ENCODE measurements at places on chromosomes 11 and 22.
A peak's percentile ranks its signal among the peaks of the same experiment; 100 is the strongest.

GRCh38 chr11:6406370-6406769, 12.5 kb downstream of the APBB1 start:
- no peak for DNase-seq

DNA sequence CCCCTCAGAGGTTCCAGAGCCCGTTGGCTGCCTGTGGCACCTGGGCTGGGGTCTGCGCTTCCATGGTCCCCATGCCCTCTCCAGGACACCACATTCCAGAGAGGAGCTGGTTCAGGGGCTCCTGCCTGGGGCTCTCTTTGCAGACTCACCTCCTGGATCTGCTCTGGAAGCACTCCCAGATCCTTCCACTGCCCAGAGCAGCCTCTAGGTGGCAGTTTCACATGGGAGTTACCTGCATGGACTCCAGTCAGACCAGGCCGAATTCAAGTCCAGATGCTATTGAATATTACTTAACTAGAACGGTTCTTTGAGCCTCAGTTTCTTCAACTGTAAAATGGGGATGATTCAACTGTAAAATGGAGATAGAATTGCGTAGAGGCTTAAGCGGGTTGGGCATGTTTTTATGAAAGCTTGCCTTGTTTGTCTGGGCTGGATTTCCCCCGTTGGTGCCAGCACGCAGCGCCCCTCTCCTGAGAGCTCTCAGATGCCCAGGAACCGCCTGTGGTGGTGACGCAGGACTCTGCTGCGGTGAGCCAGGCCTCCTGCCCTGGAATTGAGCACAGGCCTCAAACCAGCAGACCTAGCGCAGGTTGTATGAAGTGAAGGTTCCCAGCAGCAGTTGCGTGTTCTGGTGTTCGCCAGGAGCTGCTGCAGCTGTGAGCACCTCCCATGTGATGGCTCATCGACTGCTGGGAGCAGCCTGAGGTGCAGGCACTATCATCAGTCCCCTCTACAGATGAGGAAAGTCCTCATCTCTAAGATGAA, 44.2 kb downstream of the LMO1 start:
- DNase-seq = peak; percentile 20

DNA sequence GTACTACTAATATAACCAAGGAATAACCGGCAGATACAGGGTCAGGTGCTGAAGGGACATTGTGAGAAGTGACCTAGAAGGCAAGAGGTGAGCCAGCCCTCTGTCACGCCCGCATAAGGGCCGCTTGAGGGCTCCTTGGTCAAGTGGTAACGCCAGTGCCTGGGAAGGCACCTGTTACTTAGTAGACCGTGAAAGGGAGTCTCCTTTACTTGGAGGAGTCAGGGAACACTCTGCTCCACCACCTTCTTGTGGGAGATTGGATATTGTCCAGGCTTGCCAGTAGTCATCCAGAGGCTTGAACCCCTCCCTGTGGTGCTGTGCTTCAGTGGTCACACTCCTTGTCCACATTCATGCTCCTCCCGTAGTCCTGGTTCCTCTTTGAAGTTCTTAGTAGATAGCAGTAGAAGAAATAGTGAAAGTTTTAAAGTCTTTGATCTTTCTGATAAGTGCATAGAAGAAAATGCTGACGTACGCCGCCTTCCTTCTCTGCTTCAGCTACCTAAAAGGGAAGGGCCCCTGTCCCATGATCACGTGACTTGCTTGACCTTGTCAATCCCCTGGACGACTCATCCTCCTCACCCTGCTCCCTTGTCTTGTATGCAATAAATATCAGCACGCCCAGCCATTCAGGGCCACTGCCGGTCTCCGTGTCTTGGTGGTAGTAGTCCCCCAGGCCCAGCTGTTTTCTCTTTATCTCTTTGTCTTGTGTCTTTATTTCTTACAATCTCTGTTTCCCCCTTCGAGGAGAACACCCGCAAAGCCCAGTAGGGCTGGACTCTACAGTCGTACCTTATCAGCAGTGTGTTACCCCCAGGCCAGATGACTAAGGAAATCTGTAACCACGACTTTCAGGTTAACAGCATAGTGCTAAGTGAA, 6.1 kb downstream of the NUP50 start:
- peak; percentile 33 for DNase-seq

GRCh38 chr11:78954696-78955095, 380.0 kb upstream of the NARS2 start:
- no peak for DNase-seq

- no peak for DNase-seq
Observed at GRCh38 chr11:30540781-30541180, 45.4 kb downstream of the MPPED2 start.

DNA sequence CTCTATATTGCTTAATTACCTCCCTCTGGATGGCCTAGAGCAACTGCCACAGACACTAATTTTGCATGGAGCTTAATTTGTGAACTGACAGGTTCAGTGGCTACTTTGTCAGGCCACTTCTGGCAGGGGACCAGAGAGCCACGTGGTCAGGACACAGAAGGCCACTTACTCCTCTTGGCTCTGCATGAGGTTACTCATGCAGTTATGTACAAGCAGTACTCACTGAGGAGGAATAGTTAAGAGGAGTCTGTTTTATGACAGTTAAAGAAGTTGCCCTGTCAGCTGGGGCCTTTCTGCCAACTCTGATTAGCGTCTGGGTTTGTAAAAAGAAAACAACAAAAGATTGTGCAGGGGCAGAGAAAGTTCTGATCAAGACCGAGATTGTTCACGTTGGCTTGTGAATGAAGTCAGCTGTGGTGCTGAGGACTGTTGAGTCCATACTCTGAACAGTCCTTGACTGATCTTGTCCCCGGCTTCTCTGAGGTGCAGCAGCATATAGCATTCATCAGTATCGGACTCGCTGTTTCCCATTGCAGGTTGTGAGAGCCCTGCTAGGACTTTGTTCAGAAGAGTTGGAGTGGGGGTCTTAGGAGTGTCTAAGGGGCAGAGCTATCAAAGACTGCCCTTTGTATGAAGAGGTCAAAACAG, 41.4 kb downstream of the PPFIBP2 start:
- DNase-seq = no peak

DNA sequence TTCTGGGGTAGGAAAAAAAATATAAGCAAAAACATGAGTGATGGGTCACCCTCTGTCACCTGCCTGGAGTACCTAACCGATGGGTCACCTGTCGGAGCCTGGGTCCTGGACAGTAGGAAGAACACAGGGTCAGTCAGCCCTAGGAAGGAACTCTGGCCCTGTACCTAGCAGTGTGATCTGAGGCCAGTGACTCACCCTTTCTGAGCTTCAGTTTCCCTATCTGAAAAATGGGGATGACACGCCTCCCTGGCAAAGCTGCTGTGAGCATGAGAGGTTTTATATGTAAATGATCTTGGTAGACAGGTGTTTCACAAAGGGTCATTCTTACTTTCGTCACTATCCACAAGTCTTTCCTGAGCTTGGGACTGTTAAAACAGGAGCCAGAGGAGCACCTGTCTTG, 182.0 kb downstream of the ST3GAL4 start:
- no peak for DNase-seq

DNA sequence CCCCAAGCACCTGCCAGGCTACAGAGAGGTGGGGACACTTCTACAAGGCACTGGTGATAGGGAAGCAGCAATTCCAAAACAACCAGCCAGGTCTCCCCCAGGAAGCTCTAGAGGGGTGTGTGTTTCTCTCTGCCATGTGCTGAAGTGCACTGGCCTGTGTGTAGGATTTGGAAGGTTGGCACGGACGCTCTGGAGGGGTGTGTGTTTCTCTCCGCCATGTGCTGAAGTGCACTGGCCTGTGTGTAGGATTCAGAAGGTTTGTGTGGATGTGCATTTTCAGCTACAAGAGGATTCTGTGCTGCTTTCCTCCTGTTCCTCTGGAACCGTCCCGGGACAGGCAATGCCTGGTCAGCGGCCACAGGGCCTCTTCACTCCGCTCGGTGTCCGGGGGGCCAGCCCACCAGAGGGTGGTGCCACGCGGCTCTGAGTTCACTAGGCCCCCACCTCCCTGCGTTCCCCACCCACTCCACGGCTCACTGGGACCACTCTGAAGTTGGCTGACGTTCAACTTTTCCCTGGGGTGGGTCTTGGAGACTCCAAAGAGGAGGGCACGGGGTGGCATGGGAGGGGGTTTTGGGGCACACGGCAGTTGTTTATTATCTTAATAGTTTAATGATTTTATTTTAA, 552.8 kb downstream of the BRD1 start:
- no peak for DNase-seq

- DNase-seq = no peak
Observed at GRCh38 chr22:27850000-27850521, 48.5 kb upstream of the MN1 start.

- DNase-seq = no peak
Observed at GRCh38 chr22:22462813-22463567, 45.6 kb downstream of the ZNF280B start.

DNA sequence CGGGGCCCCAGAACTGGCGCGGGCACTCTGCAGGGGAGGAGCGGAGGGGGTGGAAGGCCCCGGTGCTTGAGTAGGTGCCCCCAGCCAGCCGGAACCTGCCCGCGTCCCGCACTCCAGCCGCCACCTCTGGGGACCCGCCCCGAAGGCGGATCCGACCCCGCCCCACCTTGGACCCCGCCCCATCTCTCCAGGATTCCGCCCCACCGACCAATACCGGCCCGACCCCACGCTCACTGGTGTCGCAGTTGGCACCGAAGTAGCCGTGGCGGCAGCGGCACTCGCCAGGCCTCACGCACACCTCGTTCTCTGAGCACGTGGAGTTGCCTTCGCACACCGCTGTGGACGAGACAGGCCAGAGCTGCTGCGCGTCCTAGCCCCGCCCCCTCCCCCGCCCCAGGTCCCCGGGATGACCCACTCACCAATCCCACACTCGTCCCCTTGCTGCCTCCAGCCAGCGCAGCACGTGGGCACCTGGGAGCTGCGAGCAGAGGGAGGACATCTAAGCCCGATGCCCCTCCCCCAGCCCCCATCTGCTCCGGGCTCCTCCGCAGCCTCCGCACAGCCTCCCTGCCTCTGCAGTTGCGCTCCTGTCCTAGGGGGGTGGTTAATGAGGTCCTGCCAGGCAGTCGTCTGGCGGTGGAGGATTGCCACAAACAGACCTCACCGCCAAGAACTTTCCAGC, 6.0 kb downstream of the SCARF2 start:
- DNase-seq = no peak

GRCh38 chr11:120124355-120124754, 13.6 kb downstream of the TRIM29 start:
- DNase-seq = no peak

- peak; percentile 32 for DNase-seq
Observed at GRCh38 chr11:66044757-66045156, 4.2 kb downstream of the GAL3ST3 start.

DNA sequence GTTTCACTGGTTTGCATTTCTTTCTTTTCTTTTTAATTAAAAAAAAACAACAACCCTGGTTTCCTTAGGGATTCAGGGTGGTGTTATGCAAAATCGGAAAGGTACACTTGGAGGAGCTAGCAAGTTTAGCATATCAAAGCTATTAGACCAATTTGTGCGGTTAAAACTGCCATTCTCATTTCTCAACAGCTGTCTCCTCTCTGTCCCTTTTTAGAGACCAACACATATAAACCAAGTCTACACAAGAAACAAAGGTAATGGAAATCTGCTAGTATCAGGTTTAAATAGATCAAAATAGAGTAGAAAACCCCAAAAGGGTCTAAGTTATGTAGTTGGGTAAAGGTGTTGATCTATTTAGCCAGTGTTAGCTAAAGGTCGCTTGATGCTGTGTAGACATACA, 1.7 kb upstream of the SESN3 start:
- DNase-seq = no peak
